ENCODE measurements at places on chromosomes 5 and 9.

- no peak overlapping the region for H3K4me3 ChIP-seq
- H3K27ac ChIP-seq: no peak overlapping the region
- H3K4me1 ChIP-seq: no peaks in the 10 kb centered on the region
- no peaks in the 10 kb centered on the region for H3K36me3 ChIP-seq
Measured at GRCh38 chr9:91882627-91883026, 67.4 kb downstream of the ROR2 start.

GRCh38 chr5:124596595-124597421 is 149.6 kb downstream of the ZNF608 start:
- H3K4me3 ChIP-seq: no peak overlapping the region
- H3K36me3 ChIP-seq: no peaks in the 10 kb centered on the region
- DNase-seq: no peak
- no peak overlapping the region for H3K27ac ChIP-seq

DNA sequence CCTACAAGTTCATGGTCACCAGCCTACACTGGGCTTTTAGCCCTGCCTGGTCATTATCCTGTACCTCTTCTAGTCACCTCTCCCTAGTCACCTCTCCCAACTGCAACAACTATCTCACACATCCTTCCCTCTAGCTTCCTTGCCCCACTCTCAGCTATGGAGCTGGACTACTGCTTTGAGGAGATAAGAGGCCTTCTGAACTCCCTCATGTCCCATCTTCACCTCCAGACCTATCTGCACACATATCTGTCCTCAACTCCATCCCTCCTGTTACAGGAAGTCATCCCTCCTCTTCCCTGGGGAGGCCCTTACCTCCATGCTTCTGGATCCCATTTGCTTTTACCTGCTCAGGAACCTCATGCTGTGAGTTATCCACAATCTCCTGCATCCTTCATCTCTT is 5.7 kb downstream of the RPP25L start:
- DNase-seq: no peak
- H3K27ac ChIP-seq: no peak overlapping the region
- H3K36me3 ChIP-seq: no peaks in the 10 kb centered on the region
- peaks cover 9% of the 10 kb centered on the region for H3K4me1 ChIP-seq

- no peak overlapping the region for H3K4me3 ChIP-seq
- H3K27me3 ChIP-seq: no peaks in the 10 kb centered on the region
- H3K36me3 ChIP-seq: peaks cover 5% of the 10 kb centered on the region
Measured at GRCh38 chr9:114937516-114937915, 7.1 kb upstream of the TNFSF8 start.

- H3K4me1 ChIP-seq: peaks cover 9% of the 10 kb centered on the region
- no peaks in the 10 kb centered on the region for H3K36me3 ChIP-seq
- H3K27me3 ChIP-seq: no peaks in the 10 kb centered on the region
- no peak overlapping the region for H3K4me3 ChIP-seq
- no peak for DNase-seq
Measured at GRCh38 chr9:81619353-81620001, 69.9 kb downstream of the TLE1 start.

DNA sequence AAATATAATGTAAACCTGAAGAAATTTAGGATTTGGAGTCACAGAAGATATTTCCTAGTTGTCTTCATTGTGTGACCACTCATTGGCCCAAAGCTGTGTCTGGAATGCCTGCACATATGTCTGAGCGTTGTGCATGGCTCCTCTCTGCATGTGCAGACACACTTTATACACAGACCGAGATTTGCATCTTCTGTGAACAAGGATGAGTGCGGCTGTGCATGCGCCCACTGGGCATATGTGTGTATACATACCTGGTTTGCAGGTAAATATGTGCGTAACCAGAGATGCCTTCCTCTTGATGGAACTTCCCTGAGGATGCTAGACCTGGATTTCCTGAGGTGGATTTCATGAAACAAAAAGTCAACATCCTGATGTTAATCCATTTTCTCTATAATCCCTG is 19.1 kb downstream of the PHF2 start:
- no peak for DNase-seq
- H3K4me3 ChIP-seq: no peak overlapping the region
- H3K4me1 ChIP-seq: peaks cover 33% of the 10 kb centered on the region
- no peaks in the 10 kb centered on the region for H3K27me3 ChIP-seq
- H3K36me3 ChIP-seq: no peaks in the 10 kb centered on the region

- no peak overlapping the region for H3K4me3 ChIP-seq
- H3K4me1 ChIP-seq: no peaks in the 10 kb centered on the region
- peaks cover 2% of the 10 kb centered on the region for H3K27me3 ChIP-seq
Measured at GRCh38 chr5:133265720-133266526, 214.1 kb downstream of the HSPA4 start.

DNA sequence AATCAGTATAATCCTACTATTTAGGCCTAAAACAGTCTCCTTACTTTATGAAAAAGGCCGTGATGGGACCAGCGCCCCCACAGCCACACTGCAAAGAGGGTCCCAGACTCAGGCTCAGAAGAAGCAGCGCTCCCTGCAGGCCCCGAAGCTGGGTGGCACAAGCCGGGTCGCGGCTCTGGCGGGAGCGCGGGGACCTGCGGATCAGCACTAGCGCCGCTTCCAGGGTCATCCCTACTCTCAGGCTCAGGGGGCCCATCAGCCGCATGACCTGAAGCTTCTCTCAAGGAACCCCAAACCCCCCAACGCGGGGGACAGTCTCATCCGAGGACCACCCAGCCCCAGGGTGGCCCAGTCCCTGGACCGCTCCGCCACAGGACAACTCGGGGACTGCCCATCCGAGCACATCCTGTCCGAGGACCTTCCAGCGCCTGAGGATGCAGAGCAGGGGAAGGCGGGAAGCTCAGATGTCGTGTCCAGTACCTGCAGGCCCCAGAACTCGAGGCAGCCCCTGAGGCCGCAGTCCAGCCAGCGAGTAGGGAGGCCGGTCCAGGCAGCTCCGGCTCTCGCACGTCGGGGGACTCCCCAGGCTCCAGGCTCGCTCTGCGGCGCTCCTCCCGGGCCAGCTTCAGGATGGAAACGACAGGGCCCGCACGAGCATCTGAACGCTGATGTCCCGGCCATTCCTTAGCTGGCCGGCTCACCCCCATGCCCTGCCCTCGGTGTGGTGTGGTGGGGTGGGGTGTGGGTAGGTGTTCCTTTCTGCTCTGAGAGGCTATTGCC is 32.4 kb upstream of the CDK20 start:
- H3K27me3 ChIP-seq: peaks cover 17% of the 10 kb centered on the region
- H3K36me3 ChIP-seq: no peaks in the 10 kb centered on the region
- H3K4me1 ChIP-seq: peaks cover 10% of the 10 kb centered on the region
- no peak overlapping the region for H3K27ac ChIP-seq
- H3K4me3 ChIP-seq: no peak overlapping the region

- H3K36me3 ChIP-seq: no peaks in the 10 kb centered on the region
- DNase-seq: no peak
- H3K27me3 ChIP-seq: no peaks in the 10 kb centered on the region
Measured at GRCh38 chr5:7576023-7576715, 180.2 kb downstream of the ADCY2 start.

- H3K27me3 ChIP-seq: no peaks in the 10 kb centered on the region
- H3K27ac ChIP-seq: peak overlapping the region; percentile 98
Measured at GRCh38 chr5:5422819-5423515, 490 bp downstream of the ICE1 start.

GRCh38 chr5:178786859-178787499 is 56.5 kb upstream of the ZNF354A start:
- no peaks in the 10 kb centered on the region for H3K36me3 ChIP-seq
- H3K4me1 ChIP-seq: no peaks in the 10 kb centered on the region
- no peak overlapping the region for H3K27ac ChIP-seq
- no peak overlapping the region for H3K4me3 ChIP-seq

DNA sequence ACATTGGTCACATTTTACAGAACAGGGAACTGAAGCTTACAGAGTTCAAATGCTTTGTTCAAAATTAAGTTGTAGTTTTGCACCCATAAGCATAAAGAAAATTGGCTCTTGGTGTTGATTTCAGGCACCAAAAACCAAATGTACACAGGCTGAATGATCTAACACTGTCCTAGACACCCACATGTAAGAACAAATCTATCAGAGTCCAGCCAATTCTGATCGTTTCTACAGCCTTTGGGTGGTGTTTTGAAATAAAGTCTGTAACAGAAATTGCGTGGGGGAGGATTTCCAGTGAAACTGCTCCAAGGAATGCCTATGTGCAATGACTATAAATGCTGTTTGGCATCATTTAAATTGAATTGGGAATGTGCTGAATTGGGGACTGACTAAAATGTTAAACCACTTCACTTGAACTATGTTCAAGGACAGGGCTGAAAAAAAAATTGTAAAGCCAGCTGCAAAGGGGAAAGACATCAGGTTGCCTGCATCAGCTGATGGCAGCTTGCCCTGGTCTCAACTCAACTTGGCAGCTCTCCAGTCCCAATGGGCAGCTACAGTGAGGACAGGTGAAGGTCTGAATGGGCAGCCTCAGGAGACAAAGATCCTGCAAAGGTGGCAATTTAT is 92.2 kb upstream of the TRPC7 start:
- H3K27me3 ChIP-seq: no peaks in the 10 kb centered on the region
- H3K4me3 ChIP-seq: no peak overlapping the region
- no peaks in the 10 kb centered on the region for H3K36me3 ChIP-seq
- H3K27ac ChIP-seq: no peak overlapping the region
- DNase-seq: no peak

- H3K36me3 ChIP-seq: peaks cover 2% of the 10 kb centered on the region
- no peaks in the 10 kb centered on the region for H3K4me1 ChIP-seq
- H3K27me3 ChIP-seq: no peaks in the 10 kb centered on the region
- no peak overlapping the region for H3K27ac ChIP-seq
Measured at GRCh38 chr5:80915716-80916115, 44.4 kb upstream of the RASGRF2 start.

DNA sequence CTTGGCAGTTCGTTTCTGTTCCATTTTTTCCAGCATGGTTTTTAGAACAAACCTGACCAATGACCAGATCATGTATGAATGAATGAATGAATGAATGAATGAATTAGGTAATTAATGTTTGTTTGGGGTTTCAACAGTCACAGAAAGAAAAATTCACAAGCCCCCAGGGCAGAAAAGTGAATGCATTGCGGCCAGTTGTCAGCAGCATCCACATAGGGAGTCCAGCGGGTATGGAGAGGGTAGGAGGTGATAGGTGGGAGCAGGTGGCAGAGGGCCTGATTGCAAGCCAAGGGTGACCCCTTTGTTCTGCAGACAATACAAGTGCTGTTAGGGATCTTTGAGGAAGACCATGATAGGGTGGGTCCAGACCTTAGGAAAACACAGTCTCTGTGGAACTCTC is 49.7 kb upstream of the SAP30L start:
- no peak overlapping the region for H3K4me3 ChIP-seq
- H3K4me1 ChIP-seq: peaks cover 25% of the 10 kb centered on the region
- DNase-seq: no peak
- peaks cover 28% of the 10 kb centered on the region for H3K36me3 ChIP-seq

- H3K27ac ChIP-seq: no peak overlapping the region
- no peak overlapping the region for H3K4me3 ChIP-seq
- H3K36me3 ChIP-seq: no peaks in the 10 kb centered on the region
Measured at GRCh38 chr9:119868694-119869093, 499.5 kb upstream of the BRINP1 start.

GRCh38 chr9:134514503-134514902 is 127.1 kb upstream of the COL5A1 start:
- no peaks in the 10 kb centered on the region for H3K36me3 ChIP-seq
- peaks cover 4% of the 10 kb centered on the region for H3K27me3 ChIP-seq
- H3K27ac ChIP-seq: no peak overlapping the region
- no peaks in the 10 kb centered on the region for H3K4me1 ChIP-seq
- no peak overlapping the region for H3K4me3 ChIP-seq

- no peak overlapping the region for H3K4me3 ChIP-seq
- DNase-seq: no peak
- H3K36me3 ChIP-seq: peaks cover 15% of the 10 kb centered on the region
- no peaks in the 10 kb centered on the region for H3K27me3 ChIP-seq
- no peaks in the 10 kb centered on the region for H3K4me1 ChIP-seq
Measured at GRCh38 chr9:96646081-96646991, 8.8 kb downstream of the PRXL2C start.

DNA sequence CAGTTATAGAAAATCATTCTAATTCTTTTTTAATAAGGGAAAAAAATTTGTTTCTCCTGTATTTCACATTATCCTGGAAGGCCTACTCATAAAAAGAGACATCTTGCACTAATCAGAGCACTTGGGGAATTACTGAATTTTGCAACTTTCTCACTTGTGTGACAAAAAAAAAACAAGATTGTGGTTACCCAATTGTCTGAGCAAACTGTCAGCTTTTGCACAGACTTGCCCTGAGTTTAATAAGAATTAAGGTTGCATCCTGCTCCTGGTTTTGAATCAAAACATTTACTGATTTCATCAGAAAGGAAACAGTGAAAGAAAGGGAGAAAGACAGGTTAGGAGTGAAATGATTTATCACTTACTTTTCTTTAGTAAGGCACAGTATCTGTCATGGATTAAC is 10.6 kb upstream of the SH3RF2 start:
- H3K4me1 ChIP-seq: peaks cover 7% of the 10 kb centered on the region
- no peak overlapping the region for H3K4me3 ChIP-seq
- H3K27me3 ChIP-seq: peaks cover 8% of the 10 kb centered on the region
- DNase-seq: no peak
- H3K36me3 ChIP-seq: peaks cover 3% of the 10 kb centered on the region

- no peak overlapping the region for H3K27ac ChIP-seq
- H3K4me3 ChIP-seq: no peak overlapping the region
- H3K36me3 ChIP-seq: no peaks in the 10 kb centered on the region
- no peaks in the 10 kb centered on the region for H3K27me3 ChIP-seq
Measured at GRCh38 chr5:83895860-83896259, 175.2 kb upstream of the HAPLN1 start.

DNA sequence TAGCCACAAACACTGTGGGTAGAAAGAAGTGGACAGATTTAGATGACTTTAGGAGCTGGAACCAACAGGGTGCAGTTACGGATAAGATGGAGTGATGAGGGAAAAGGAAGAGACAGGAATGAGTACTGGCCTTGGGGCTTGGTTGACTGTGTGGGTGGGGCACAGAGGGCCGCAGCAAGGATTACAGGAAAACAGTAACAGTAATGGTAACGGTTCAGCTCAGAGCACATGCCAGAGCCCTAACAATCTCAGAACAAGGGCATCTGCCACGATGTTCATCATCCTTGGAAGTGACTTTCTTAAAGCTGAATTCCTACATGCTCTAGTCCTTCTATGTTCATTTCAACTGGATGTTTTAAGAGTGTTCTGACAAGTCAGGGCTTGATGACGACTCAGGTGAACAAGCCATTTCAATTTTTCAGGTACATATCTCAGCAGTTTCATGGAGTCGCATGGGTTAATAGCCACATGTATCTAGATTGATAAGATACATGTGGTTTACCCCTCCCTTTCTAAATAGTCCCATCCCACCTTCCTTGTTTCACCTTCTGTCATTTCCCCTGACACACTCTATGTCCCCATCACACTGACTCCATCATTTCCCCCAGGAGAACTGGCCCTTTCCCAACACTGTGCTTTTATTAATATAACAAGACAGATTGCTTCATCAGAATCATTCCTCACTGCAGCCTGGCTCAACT is 65.0 kb downstream of the CEMIP2 start:
- peaks cover 50% of the 10 kb centered on the region for H3K36me3 ChIP-seq
- no peak for DNase-seq
- peak overlapping the region; percentile 3 for H3K27ac ChIP-seq
- no peak overlapping the region for H3K4me3 ChIP-seq
- peaks cover 39% of the 10 kb centered on the region for H3K4me1 ChIP-seq
- no peaks in the 10 kb centered on the region for H3K27me3 ChIP-seq
